ENCODE measurements at places on chromosomes 5 and 9. TPM values are rescaled to one million over a fixed set of nuclear protein-coding genes. Genes with fewer than 3 reads are reported as not detected.

DNA sequence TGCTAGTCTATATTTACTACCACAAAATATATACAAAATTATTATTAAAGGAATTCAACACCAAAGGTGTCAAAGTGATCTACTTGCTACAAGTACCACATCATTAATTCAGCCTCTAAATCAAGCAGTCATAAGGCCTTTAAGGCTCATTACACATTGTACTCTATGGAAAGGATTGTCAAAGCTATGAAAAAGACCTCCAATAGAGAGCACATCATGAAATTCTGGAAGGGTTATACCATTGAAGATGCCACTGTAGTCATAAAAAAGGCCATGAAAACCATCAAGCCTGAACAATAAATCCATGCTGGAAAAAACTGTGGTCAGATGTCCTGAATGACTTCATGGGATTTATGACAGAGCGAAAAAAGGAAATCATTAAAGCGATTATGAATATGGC is 708.0 kb upstream of the FAM174A start:
- H3K27me3 ChIP-seq, result no peaks in the 10 kb centered on the region
- no peaks in the 10 kb centered on the region for H3K36me3 ChIP-seq
- H3K4me1 ChIP-seq, result no peaks in the 10 kb centered on the region
- H3K4me3 ChIP-seq, result no peak overlapping the region
- H3K27ac ChIP-seq, result no peak overlapping the region
- no peak for DNase-seq

DNA sequence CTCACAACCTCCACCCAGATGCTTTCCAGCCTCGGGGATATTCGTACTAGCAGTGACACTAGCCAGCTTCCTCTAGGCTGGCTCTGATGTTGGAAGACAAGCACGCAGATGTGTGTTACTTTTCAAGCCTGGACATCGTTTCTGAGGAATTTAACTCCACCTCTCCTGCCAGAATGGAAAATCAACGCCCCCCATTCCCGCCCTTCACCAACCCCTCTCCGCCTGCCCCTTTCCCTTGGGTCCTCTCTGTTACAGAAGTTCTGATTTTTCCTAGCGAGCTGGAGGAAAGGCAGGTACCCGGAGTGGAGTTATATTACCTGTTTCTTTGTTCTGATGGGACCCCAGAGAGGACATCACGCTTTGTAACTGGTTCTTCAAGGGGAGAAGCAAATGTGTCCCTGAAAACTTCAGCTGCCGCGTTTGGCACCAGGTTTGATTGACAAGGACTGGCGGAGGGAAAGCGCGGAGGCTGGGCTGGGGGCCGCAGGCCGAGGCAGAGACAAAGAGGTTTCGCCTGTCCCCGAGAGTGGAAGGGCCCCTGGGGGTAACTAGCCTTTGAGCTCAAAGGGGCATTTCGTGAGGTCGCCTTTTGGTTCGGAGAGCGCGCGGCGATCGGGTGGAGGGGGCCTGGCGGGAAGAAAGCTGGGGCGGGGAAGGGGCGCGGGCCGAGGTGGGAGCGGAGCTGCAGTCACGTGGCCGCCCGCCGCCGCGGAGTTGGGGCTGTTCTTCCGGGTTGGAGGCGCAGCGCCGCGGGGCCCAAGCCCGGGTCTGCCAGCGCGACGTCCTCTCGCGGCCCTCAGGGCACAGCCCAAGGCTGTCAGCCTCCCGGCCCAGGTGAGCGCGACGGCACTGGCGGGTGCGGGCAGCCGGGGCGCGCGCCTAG is at the start of gene NNT:
NNT (plus strand) TSS at position 720 of the 883 bp plus-strand sequence. CDS start 6,016 bp downstream, outside the sequence.
- H3K27me3 ChIP-seq, result no peaks in the 10 kb centered on the region
- DNase-seq, result peak; percentile 89
- peak within 1 kb of the TSS; percentile 95 for H3K4me3 ChIP-seq
- peaks cover 28% of the 10 kb centered on the region for H3K36me3 ChIP-seq

STPG3 gene
- total RNA-seq, result not detected

GRCh38 chr5:151899399-151899798 is 25.3 kb downstream of the GLRA1 start:
- H3K27me3 ChIP-seq, result peaks cover 2% of the 10 kb centered on the region
- H3K4me3 ChIP-seq, result no peak overlapping the region
- H3K27ac ChIP-seq, result no peak overlapping the region
- peaks cover 2% of the 10 kb centered on the region for H3K4me1 ChIP-seq

- no peaks in the 10 kb centered on the region for H3K4me1 ChIP-seq
- no peaks in the 10 kb centered on the region for H3K27me3 ChIP-seq
- no peak overlapping the region for H3K27ac ChIP-seq
Observed at GRCh38 chr9:88291856-88292255, 96.4 kb upstream of the SPIN1 start.

- H3K4me1 ChIP-seq, result peaks cover 3% of the 10 kb centered on the region
- H3K27ac ChIP-seq, result no peak overlapping the region
- DNase-seq, result no peak
- H3K27me3 ChIP-seq, result peaks cover 39% of the 10 kb centered on the region
- no peaks in the 10 kb centered on the region for H3K36me3 ChIP-seq
Observed at GRCh38 chr5:6579535-6579934, 53.3 kb downstream of the NSUN2 start.

PRLR gene
- total RNA-seq, result 0.02 TPM

GRCh38 chr9:122016744-122017143 is 76.4 kb downstream of the TTLL11 start:
- H3K4me1 ChIP-seq, result no peaks in the 10 kb centered on the region
- no peak for DNase-seq
- no peaks in the 10 kb centered on the region for H3K27me3 ChIP-seq
- no peak overlapping the region for H3K27ac ChIP-seq
- H3K4me3 ChIP-seq, result no peak overlapping the region
- H3K36me3 ChIP-seq, result no peaks in the 10 kb centered on the region

GRCh38 chr9:76787677-76788076 is 23.4 kb downstream of the PCA3 start:
- H3K27me3 ChIP-seq, result peaks cover 10% of the 10 kb centered on the region
- H3K4me3 ChIP-seq, result no peak overlapping the region
- no peaks in the 10 kb centered on the region for H3K4me1 ChIP-seq
- no peak overlapping the region for H3K27ac ChIP-seq

DNA sequence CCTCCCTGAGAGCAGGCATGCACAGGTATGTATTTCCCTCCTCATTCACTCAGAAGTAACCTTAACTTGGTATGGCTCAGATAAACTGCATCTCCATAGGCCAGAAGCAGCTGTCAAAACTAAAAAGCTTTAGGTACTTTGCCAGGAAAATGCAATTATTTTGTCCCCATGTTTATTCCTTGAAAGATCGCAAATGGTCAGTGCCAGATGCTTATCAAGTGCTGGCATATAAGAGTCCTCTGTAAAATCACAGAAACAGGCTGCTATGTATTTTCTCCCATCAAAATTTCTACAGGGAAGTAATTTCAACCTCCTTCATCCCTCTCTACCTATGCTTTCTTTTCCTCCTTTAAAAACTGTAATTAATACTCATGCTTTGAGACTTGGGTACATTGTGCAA is 12.7 kb downstream of the PCDHAC2 start:
- H3K4me1 ChIP-seq, result no peaks in the 10 kb centered on the region
- peaks cover 15% of the 10 kb centered on the region for H3K27me3 ChIP-seq
- no peaks in the 10 kb centered on the region for H3K36me3 ChIP-seq
- no peak overlapping the region for H3K4me3 ChIP-seq
- H3K27ac ChIP-seq, result no peak overlapping the region

MCIDAS gene
- total RNA-seq, result not detected

MARCOL gene
- not detected for total RNA-seq

RFESD gene
- total RNA-seq, result 4.1 TPM

FAM120A gene
- 115 TPM for total RNA-seq

PCDHA7 gene
- total RNA-seq, result not detected

DNAI1 gene
- total RNA-seq, result not detected

DNA sequence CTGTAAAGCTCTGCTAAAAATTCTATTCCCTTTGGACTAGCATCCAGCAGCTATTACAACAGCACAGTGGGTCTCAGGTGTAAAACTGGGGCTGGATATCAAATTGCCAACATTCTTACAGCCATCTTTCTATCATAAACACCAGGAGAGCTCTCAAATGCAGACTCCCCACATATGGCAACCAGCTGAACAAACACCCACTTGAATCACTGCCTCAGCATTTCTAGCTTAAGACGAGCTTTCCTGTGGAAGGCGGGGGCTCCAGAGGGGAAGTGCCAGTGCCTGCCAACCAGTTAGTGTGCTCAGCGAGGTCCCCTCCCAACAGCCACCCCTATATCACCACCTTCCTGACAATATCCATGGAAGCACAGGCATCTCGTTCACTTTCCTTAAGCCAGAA is 62.2 kb downstream of the IPPK start:
- no peaks in the 10 kb centered on the region for H3K27me3 ChIP-seq
- H3K4me1 ChIP-seq, result no peaks in the 10 kb centered on the region
- no peak overlapping the region for H3K4me3 ChIP-seq
- DNase-seq, result no peak

DNA sequence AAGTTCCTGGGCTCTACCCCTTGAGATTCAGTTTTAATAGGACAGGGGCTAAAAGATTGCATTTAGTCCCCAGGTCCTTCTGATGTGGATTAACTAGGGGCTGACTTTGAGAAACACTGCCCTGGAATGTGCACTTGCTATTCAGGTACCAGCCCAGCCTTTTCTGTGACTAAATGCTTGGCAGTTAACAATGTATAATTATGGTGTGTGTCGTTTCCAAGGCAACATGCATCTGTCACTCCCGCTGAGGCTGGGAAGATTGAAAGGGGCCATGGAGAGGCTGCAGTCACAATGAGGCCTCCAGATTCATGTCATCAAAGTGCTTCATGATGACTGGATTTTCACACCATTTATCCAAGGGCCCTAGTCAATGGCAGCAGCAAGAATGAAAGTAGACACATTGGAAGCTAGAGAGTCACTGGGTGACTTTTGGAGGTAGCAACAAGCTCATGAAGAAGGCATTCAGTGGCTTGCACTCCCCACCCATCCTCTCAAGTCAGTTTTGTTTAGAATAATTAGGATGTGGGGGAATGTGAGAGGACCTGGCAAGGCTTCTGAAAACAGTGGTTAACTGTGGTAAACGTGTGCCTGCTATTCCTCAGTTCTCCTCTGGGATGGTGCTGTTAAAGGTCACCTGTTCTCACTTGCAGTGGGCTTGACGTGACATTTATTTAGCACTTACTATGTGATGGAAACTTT is 28.3 kb downstream of the RAI14 start:
- DNase-seq, result peak; percentile 46
- no peak overlapping the region for H3K4me3 ChIP-seq
- no peaks in the 10 kb centered on the region for H3K36me3 ChIP-seq

DNA sequence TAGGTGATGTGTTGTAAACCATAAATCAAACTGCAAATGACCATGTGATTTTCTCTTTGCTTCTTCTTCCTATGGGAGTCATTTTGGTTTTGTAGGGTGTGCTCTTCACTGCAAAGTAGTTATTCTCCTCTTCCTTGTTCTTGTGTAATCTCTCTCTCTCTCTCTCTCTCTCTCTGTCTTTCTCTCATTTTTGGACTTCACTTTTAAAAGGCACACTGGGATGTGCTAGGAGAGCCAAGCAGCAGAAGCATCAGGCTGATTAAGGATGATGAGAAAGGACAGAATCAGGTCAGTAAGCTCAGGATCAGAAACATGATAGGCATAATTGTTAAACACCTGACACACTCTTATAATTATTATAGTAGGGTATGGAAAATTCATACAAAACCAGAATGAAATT is 505.3 kb upstream of the ZNF608 start:
- H3K4me3 ChIP-seq, result no peak overlapping the region
- H3K27me3 ChIP-seq, result no peaks in the 10 kb centered on the region
- H3K36me3 ChIP-seq, result no peaks in the 10 kb centered on the region

DNA sequence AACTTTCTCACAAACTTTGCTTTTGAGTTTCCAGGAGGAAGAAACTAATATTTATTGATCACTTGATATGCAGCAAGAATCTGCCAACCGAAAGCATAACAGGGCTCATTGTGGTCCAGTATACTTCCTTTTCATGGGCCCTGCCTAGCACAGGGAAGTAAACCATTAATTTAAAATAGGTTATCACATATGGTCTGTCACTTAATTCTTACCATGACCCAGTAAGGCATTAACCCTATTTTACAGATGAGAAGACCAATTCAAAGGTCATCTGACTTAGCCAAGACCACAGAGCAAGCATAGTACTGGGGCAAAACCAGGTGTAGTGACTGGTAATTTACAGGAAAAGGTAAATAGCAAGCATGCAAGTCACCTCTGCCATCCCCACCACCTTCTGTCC is 336.9 kb upstream of the DMAC1 start:
- no peak for DNase-seq
- no peak overlapping the region for H3K4me3 ChIP-seq
- H3K27me3 ChIP-seq, result no peaks in the 10 kb centered on the region
- H3K36me3 ChIP-seq, result no peaks in the 10 kb centered on the region

DNA sequence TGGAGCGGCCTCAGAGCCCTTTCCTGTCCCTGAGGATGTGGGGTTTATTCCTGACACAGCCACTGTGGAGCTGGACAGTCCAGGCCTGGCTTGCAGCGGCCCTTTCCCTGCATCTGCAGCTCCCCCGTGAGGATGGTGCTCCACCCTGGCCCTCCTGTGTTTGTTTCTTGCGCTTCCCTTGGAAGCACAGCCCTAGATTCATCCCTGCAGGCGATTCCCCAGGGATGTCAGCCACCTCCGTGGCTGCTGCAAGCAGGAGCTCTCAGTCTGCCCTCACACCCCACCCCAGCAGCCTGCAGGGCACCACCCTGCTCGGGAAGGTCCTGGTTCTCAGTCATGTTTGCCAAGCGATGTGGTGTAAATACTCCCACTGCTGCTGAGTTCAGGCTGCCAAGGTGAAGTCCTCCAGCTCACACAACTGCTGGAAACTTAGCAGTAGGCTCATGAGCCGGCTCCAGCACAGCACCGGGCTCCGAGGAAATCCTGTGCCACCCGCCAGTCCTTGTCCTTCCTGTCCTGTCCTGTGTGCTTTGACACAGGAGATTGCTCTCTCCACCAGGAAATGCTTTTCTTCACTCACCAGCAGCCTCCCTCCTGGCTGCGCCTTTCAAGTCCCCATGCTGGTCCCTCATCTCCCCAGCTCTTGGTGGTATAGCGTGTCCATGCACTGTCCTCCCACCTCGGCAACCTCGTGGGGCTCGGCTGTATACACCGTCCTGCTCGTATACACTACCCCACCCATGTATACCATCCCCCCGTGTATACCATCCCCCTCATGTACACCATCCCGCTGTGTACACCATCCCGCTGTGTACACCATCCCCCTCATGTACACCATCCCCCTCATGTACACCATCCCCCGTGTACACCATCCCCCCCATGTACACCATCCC is 16.2 kb downstream of the ROPN1L start:
- H3K27ac ChIP-seq, result no peak overlapping the region
- no peaks in the 10 kb centered on the region for H3K27me3 ChIP-seq
- no peaks in the 10 kb centered on the region for H3K4me1 ChIP-seq

SPATA31E1 gene
- total RNA-seq, result not detected

GRCh38 chr5:116042375-116042774 is 10.1 kb downstream of the ARL14EPL start:
- H3K36me3 ChIP-seq, result no peaks in the 10 kb centered on the region
- DNase-seq, result no peak
- H3K4me1 ChIP-seq, result no peaks in the 10 kb centered on the region
- no peak overlapping the region for H3K4me3 ChIP-seq
- no peak overlapping the region for H3K27ac ChIP-seq
- H3K27me3 ChIP-seq, result peaks cover 8% of the 10 kb centered on the region

DMGDH gene
- 0.86 TPM for total RNA-seq

DNA sequence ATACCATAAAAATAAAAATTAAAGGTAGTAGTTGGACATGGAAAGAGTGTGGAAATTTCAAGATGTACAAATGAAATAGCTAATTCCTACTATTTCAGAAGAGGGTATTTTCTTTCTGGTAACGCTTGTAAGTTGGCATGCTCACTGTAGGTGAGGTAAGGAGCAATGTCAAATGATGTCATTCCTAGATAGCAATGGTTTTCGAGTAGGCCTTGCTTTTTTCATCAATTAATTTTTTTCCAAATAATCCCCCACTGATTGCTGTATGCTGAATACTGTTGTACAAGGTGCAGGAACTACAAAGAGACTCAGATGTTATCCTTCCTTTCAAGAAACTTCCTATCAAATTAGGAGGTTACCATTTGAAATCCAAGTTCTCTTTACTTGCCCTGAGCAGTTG is 928 bp upstream of the SELENOP start:
- no peak overlapping the region for H3K4me3 ChIP-seq
- H3K27ac ChIP-seq, result no peak overlapping the region
- no peaks in the 10 kb centered on the region for H3K27me3 ChIP-seq
- peaks cover 5% of the 10 kb centered on the region for H3K4me1 ChIP-seq
- no peak for DNase-seq
